ENCODE measurements at places on chromosomes 4 and X. TPM values are rescaled to one million over a fixed set of nuclear protein-coding genes. Genes with fewer than 3 reads are reported as not detected.

The JCHAIN gene
- total RNA-seq: not detected

The ENPP6 gene
- total RNA-seq: not detected

DNA sequence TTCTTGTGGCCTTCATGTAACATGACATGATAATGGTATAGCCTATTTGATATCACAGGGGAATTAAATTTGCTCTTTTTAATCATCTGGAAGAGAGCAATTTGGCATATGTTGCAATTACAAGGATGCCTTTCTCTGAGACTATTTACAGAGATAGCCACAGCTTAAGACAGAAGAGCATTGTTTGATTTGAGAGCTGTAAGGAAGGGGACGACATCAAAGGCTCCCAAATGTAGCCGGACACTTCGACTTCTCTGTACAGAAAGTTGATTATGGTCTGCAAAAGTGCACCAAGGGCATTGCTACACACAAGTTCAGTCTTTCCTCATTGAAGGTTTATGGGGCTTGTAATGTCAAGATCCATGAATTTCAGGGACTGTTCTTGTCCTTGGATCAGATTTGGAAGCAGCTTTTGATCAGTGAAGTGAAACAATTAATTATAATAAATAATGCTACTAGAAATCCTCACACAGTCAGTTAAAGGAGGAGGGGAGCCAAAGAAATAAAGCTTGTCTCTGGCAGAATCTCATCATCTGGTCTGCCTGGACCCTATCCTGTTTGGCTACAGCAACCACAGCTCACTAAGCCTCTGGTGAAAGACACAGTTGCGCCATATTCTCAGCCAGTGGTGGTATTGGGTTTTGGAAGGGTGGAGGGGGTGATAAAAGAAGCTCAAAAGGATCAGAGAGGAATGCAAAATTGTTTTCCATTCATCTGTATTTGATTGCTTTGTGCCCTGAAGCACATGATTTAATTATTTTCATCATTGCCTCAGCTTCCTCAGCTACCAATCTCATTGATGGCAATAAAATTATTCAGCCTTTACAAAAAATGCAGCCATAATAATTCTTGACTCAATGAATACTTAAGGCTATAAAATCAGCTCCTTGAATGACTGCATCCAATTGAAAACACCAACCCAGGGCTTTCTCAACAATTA lies 654.3 kb upstream of the LCORL start:
- no peak for DNase-seq

GRCh38 chrX:122934131-122934530 lies 249.9 kb upstream of the GRIA3 start:
- no peak for DNase-seq

DNA sequence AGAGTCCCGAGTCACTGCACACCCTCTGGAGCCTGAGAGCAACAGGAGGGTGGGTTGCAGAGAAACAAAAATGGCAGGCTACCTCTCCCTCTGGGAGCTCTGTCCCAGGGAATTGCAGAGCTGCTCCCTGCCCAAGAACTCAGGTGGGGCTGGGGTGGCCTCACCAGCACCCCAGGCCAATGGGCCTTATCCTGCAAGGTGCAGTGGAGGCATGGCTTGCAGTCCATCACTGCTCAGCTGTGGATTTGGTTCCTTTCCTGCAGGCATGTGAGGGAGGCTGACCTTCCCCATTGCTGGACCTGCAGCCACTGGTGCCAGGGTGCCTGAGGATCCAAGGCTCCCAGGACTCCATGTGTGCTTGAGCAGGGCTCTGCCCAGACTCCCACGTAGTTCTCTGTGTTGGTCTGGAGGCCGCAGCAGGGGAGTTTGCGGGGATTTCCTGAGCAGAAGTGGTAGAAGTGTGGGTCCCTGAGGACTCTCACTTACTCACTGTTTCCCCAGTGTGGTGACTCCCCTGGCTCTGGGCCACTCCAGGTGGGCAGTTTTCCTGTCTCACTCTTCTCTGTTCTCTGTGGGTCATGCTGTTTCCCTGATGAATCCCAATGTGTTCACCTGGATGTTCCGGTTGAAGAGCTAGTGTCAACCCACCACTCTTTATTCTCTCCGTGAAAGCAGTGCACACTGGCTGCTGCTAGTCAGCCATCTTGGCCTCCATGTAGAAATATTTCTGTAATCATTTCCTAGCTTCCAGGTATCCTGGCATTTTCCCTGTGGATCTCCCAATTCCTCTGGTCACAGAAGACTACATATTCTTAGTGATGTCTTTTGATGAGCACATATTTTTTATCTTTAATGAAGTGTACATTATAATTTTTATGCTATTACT lies 82.3 kb downstream of the ARHGAP24 start:
- no peak for DNase-seq

- peak; percentile 63 for DNase-seq
Observed at GRCh38 chr4:140237616-140238350, 83.8 kb upstream of the MAML3 start.

DNA sequence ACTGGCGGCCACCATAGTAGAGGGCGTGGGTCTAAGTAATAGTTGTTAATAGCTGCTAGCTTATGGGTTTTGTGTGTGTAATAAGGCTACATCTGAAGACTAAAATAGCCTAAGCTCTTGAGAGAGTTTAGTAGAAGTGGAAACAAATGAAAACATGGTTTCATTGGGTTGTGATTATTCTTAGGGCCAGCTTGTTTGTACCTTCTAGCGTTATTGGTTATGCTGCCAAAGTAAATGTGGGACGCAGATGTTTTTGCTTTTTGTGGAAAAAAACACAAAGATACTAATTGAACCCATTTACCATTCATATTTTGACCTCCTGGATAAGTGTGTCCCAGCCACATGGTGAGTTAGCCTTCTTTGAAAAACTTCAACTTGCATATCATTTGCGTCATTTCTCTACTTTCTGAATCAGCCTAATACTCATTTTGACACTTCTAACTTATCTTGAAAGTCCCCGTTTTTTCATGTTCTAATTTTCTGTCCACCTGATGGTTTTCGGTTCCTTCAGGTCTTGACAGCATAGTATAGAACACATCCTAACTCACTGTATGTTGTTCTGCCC lies 305.3 kb downstream of the FRMPD4 start:
- no peak for DNase-seq

All from neural crest cell (in vitro differentiated cells).